ENCODE measurements at places on chromosomes 13 and 19. TPM values are rescaled to one million over a fixed set of nuclear protein-coding genes. Genes with fewer than 3 reads are reported as not detected.

Gene ZNF793
- total RNA-seq = 7.2 TPM

DNA sequence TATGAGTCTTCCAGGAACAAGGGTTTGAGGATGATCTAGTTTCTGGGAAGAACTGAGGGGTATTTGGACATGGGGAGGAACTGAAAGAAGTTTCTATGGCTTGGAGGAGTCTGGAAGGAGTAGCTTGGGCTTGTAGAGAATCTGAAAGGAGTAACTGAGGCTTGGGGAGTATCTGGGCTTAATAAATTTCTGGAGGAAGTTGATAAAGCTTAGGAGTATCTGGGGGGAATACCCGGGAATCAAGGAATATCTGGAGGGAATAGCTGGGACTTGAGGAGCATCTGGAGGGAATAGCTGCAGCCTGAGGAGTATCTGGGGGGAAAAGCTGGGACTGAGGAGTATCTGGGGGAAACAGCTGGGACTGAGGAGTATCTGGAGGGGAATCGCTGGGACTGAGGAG lies 16.0 kb downstream of the FSD1 start:
- DNase-seq = no peak

Gene MZT1
- total RNA-seq = 21.0 TPM

Gene FRY
- 4.7 TPM for total RNA-seq

DNA sequence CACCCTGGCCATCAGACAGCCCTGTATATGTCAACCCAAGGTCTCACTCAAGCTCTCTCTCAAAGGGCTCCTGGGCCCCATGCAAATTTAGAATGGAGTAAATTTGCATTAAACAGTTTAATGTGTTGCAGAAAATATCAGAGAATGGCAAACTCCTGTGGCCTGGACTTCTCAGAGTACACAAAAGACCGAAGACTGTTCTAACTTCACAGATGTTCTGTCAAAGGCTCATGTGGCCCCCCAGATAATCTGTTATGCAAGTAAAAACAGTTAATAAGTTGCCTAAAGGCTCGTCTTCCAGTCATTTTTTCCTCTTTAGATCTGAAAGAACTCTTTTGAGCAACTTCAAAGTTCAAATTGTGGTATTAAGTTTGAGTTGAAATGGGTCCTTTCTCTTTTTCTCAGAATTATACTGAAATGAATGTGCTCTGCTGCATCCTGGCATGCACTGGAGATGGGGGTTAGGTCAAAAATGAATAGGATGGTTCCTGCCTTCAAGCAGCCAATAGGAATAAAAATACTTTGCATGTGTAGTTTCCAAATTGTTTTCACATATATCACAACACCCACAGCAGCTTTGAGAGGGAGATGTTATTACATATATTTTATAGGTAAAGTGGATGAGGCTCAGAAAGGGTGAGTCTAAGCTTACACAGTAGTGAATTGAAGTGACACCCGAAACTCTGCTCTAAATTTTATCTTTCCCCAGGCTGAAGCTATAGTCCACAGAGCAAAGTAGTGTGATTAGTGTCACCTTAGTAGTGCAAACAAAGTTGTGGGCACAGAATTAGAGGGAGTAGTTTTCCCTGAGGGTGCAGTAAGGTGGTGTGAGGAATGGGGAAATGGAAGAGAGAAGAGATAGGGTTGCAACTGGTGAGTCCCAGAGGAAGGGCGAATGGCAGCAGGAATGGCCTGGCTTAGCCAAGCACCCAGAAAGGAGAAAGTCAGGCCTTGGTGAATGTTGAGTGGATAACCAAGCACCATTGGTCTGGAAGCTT lies 205.0 kb upstream of the RFC3 start:
- DNase-seq = no peak

DNA sequence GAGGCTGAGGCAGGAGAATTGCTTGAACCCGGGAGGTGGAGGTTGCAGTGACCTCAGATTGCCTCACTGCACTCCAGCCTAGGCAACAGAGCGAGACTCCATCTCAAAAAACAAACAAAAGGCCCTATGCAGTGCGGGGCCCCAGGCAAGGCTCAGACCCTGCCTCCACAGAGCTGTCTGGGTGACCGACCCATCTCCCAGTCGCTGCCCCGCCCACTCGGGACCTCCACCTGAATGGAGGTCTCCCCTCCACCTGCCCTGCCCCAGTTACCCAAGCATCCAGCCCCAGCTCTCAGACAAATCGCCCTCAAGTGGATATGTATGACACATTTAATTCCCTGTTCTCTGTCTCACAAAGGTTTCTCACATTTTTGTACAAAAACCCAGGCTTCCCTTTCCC lies 2.2 kb upstream of the GARIN5B start:
- no peak for DNase-seq

- no peak for DNase-seq
Observed at GRCh38 chr19:56848166-56848565, 7.6 kb upstream of the PEG3 start.

DNA sequence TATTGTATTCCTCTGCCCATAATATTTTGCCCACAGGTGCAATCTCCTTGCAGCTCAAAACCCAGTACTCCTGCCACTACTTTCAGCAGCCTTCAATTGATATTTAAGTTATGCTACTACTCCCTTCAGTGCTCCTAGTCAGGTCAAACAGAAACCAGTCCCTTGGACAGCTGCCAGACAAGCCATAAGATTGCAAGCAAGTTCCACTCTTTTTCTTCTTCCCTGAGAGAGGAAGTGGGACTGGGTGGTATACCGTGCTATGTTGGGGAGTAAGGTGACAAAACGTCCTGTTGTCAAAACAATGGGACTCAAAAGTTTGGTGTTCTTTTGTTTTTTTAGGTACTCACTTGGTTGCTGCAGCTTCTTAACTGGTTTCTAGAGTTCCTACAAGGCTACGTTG lies 63.1 kb upstream of the FRY start:
- DNase-seq = peak; percentile 32

Gene ZNF561
- 28.9 TPM for total RNA-seq

- no peak for DNase-seq
Observed at GRCh38 chr19:28468701-28469459, 744.1 kb downstream of the UQCRFS1 start.

DNA sequence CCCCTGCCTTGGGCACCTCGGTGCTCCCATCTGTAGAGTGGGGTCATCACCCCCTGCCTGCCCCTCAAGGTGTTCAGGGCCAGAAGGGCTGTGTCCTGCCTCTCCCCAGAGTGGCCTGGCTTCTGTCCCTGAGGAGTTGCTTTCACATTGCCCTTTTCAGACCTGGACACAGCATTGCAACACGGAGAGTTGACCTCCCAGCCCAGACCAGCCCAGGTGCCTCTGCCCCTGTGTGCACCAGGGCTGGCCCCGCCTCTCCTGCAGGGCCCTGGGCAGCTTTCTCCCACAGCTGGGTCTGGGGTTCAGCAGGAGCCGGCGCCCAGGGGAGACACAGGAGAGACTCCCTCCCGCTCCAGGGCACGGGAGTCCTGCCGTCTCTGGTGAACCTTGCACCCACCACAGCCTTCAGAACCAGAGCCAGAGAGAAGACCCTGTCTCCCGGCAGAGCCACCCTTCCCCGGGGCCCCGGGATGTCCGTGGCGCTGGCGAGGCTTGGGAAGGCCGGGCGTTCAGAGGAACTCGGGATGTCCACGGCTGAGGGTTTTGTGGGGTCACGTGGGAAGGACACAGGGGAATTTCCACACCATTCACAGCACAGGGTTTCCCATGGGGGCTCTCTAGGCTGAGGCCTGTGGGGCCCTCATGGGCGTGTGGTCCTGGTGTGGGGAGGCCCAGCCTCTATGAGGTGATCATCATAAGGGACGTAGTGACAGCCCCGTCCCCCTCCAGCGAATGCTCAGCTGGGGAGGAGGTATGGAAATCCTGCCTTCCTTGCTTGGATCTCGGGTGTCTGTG lies 23.2 kb downstream of the C13orf46 start:
- no peak for DNase-seq

Gene RNU6-9
- not detected for total RNA-seq

- peak; percentile 19 for DNase-seq
Observed at GRCh38 chr13:86856991-86857390, 814.2 kb upstream of the SLITRK5 start.

GRCh38 chr13:101645871-101646270 lies 193.4 kb downstream of the ITGBL1 start:
- DNase-seq = no peak

DNA sequence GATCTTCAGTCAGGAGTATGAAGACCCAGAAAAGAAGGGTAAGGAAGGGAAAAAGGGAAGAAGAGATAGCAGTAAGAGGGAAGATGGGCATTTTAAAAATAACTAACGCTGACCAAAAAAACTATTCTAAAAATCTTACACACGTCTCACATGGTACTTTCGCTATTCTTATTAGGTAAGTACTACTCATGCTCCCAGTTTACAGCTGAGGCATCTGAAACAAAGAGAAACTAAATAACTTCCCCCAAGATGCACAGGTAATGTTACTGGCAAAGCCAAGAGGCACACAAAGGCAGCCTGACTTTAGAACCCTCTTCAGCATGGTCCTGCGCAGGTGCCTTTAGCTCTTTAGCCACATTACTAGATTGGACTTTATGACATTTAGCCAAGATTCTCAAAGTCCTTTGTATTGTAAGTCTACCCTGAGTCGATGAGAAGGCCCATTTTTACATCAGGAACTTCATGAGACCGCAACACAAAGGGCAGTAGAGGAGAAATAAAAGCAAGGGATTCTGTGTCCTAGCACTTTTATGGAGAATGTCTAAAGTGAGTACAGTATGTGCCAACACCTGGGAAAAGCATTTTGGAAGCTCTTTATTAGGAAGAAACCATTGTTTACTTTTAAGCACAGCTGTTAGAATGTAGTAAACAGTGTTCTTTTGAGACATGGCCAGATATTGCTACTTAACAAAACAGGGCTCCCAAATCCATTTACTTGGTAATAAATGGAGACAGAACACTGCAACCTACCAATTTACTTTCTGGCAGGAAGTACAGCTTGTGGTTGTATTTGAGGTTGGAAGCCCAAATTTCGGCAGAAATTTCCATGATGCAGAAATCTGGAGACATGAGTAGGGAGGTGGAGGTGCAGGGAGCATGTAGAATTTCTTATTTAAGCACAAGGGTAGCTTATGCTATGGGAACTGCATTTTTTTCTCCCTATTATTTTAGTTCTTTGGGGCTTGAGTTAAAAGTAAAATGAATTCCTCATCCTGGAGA lies 250.7 kb downstream of the KCTD12 start:
- no peak for DNase-seq

DNA sequence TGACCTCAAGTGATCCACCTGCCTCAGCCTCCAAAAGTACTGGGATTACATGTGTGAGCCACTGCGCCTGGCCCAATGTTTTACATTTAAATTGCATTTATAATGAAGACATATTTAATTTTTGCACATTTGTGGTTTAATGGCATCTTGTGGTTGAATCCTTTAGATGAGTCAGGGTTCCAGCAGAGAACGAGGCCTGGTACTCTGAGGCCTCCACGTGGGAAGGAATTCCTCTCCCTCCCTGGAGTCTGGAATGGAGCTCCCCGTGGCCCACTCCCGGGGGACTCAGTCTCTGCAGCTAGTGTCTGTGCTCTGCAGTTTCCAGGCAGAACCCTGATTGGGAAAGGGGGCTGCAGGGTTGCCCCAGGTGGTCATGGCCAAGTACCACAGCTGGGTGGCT lies 24.2 kb downstream of the ZFR2 start:
- no peak for DNase-seq

- DNase-seq = no peak
Observed at GRCh38 chr19:45419396-45419795, 4.3 kb downstream of the ERCC1 start.

Gene SULT2B1
- total RNA-seq = 4.4 TPM

GRCh38 chr19:51799034-51799773 lies 4.2 kb downstream of the FPR3 start:
- DNase-seq = peak; percentile 49

Gene NAPSA
- 1.8 TPM for total RNA-seq

Gene ICAM1
- 23.8 TPM for total RNA-seq

DNA sequence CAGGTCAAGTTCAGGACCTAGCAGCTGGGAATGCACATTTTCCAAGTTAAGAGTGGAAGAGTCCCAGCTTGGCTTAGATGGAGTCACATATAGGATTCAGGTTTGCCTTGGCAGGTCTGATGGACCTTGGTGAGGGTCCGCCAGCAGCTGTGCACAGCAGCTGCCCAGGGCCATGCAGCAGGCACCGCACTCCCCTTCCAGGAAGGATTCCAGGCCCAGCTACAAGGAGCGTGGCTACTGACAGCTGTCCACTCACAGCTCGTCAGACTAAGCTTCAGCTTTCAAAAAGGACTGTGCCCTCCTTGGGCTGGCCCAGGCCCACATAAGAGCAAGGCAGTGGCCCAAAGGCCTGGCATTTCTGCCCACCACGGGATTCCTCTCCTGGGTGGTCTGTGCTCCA lies 68.4 kb downstream of the ALOX5AP start:
- no peak for DNase-seq

Gene FGF21
- 0.78 TPM for total RNA-seq

- DNase-seq = no peak
Observed at GRCh38 chr19:15113245-15114152, 6.3 kb downstream of the SYDE1 start.

Gene IGSF23
- not detected for total RNA-seq

DNA sequence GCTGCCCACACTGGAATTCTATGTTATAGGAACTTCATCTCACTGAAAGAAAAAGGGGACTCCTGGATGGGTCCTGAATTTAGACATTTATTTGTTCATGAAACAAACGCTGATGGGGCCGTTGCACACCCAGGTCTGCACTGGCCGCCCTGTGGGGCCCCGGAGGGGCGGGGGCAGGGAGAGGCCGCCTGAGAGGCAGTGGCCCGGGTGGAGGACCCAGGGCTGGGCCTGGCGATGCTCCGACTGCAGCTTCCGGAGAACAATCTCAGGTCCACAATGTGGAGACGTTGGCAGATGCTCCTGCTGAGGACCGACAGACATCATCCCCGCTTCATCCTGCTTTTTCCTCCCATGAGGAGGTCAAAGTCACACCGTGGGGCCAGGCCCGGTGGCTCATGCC lies 16.3 kb upstream of the PTBP1 start:
- no peak for DNase-seq

Gene CLEC17A
- total RNA-seq = not detected

DNA sequence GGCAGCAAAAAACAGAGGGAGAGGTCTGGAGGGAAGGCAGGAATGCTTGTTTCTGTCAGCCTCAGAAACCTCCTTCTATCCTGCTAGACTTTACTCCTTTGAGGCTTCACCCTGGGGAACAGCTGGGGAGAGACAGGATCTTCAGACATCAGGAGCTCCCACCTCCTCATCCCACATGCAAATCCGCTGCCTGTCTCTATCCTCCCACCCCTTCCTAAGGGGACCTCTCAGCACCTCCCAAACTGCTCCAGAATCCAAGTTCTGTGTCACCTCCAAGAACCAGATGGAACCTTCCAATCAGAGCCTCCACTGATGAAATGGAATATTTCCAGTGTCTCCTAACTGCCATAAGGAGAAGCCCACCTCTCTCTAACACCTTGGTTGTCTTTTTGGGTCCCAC lies 9.7 kb upstream of the ERCC2 start:
- no peak for DNase-seq

- no peak for DNase-seq
Observed at GRCh38 chr19:48968179-48968661, 3.1 kb downstream of the FTL start.

DNA sequence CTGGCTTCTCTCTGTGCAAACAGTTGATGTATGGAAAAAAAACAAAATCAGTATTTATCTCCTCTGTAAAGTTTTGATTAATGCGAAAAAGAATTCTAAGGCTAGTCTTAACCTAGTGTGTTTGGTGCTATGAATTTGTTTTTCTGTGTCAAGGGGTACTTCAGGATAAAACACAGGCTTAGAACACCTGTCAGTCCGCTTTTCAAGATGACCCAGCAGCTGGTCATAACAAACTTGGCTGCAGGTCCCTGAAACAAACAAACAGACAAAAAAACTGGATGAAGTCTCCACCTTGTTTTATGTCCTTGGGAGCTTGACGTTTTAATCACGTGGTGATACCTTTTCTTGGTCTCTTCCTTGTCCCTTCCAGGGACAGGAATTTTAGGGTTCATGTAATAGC lies 689.3 kb downstream of the UQCRFS1 start:
- DNase-seq = no peak

Gene SPACA4
- total RNA-seq = not detected
